T-helper 9 cell (primary cell): ENCODE measurements at places on chromosomes 5 and 9.

- DNase-seq: no peak
Observed at GRCh38 chr9:124214116-124214515, 43.6 kb upstream of the NEK6 start.

DNA sequence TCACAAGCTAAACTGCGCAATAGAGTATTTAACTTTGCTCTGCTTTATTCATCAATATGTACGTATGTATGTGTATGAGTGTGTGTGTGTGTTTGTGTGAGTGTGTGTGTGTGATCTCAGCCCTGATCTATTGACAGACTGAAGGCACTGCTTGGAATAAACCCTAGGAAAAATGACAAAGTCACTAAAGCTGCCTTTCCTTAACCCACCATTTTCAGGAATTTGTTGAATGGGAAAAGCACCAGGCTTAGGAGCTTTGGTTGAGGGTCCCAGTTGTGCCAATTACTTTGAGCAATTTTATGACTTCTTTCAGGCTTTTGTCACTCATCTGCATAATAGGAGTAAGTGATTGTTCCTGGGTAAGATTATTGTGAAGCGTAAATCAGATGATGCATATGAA is 108.6 kb upstream of the TLR4 start:
- DNase-seq: no peak

- DNase-seq: no peak
Observed at GRCh38 chr5:39198127-39198526, 21.2 kb downstream of the FYB1 start.

- DNase-seq: no peak
Observed at GRCh38 chr5:100828898-100829356, 74.2 kb downstream of the ST8SIA4 start.

DNA sequence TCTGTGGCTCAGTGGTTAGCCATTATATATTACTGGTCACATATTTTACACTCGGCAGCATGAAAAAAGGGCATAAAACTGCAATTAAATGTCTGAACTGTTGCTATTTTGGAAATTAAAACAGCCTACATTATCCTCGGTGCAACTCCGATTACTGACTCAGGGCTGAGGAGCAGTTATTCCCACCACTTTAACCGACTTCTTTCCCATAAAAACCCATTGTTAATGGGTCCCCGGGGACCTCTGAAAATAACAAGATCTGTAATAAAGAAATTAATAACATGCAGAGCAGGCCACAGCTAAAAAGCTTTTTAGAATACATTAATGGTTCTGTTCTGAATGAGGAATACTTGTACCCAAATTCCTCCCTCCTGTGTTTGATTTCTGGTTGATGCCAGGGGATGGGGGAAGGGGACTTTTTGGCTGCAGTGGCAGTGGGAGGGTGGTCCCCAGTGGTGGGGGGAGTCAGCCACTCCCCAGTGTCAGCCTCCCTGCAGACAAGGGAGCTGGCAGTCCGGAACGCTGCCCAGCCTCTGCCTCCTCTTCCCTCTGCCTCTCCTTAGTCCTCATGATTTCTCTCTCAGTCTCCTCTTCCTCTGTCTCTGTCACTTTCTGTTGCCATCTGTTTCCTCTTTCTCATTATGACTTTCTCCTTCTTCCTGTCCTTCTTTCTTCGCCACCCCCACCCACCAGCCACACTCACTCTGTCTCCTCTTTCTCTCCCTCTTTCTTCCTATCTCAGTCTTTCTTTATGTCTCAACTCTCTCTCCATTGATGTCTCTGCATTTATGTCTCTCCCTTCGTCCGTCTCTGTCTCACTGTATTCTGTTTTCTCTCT is 59.0 kb upstream of the ZBTB43 start:
- no peak for DNase-seq

- DNase-seq: no peak
Observed at GRCh38 chr5:61744690-61745619, 412.9 kb downstream of the ZSWIM6 start.

DNA sequence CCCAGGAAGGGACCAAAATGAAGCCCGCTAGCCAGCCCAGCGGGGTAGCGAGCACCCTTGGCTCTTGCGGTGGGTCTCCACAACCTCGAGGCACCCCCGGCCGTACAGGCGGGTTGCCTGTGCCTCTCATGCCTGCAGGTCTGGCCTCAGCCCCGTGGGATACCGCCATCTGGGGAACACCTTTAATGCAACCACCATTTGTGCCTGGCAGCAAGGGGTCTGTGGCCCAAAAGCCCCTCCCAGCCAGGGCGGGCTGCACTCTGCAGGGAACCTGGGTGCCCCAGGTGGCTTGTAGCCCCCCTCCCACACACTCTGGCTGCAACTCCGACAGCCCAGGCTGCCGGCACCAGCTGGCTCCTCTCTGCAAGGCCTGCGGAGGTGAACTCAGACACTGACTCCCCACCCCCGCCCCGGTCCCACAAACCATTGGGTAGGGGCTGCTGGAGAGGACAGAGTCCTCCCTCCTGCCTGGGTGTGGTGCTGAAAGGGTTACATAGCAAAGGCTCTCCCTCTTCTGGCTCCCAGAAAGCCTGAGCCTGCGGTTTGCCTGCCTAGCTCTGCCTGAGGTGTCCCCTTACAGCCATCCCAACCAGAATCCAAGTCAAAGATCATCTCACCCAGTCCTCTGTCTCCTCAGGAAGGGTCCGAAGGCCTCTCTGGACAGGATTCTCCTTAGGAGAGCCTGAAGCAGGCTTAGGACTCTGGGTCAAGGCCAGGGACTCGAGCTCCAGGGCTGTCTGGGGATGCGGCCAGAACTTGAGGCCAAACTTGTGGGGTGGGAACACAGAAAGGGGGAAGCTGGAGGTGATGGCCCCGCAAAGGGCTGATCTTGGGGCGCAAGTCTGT is 109.4 kb downstream of the PSD2 start:
- DNase-seq: no peak

DNA sequence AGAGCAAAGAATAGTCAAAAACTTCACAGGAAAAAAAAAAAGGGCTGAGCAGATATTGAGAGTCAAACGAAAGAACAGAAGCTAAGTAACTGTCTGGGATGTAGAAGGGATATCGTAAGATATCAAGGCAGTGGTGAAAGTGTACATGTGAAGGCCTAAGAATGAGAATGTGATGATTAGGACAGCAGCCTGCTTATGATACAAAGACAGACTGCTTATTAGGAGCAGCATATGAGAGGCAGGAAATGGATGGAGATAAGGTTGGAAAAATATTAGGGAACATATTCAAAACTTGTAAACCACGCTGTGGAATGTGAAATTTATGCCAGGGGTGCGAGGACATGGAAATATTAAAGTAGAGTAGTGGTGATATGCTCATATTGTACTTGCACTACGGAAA is 133.1 kb upstream of the FAM174A start:
- no peak for DNase-seq

DNA sequence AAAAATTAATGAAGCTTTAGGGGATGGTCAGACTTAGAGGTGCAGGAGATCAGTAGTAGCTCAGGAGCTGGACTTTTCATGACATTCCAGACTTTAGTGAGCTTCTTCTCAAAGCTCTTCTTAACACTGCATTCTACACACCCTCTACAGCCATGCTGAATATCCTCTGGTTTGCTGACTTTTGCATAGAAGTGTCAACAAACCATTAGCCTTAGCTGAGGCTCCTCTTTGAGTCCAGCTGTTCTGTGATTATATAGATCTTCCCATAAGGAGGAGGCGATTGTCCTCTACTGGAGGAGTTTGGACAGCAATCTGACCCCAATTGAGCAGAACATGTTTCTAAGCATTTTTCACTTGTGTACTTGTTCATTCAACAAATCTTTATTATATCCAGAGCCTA is 75.0 kb upstream of the RUSC2 start:
- DNase-seq: no peak

GRCh38 chr9:80305136-80305535 is 733.4 kb downstream of the TLE4 start:
- DNase-seq: no peak

GRCh38 chr9:37753489-37754190 is at the start of gene TRMT10B:
TSS of gene TRMT10B (plus strand) at chr9:37753805. CDS start at chr9:37761932, 8,127 bp downstream.
- peak; percentile 57 for DNase-seq

- no peak for DNase-seq
Observed at GRCh38 chr9:100679834-100680233, 102.0 kb downstream of the CAVIN4 start.

DNA sequence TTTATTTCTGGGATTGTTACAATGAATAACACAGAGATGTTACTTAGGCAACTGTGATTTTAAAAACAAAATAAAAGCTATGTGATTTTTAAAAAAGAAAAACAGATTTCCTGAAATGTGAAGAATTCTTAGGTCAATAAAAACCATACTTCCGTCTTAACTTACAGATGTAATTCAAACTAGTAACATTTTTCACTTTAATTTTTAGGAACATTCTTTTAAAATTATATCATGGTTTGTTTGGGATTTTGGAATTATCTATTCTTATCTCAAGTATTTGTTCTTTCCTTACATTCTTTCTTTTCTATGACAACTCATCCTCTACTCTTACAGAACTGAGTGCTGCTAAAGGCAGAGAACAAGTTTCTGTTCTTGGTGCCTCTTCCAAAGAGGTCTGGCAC is 159.5 kb downstream of the RAPGEF6 start:
- DNase-seq: no peak

- no peak for DNase-seq
Observed at GRCh38 chr5:67817652-67818051, 397.9 kb upstream of the PIK3R1 start.

GRCh38 chr5:109901628-109901981 is 211.9 kb downstream of the MAN2A1 start:
- no peak for DNase-seq

GRCh38 chr5:75498208-75498777 is 13.1 kb downstream of the CERT1 start:
- DNase-seq: no peak

- DNase-seq: no peak
Observed at GRCh38 chr9:127522727-127523126, 71.4 kb downstream of the LRSAM1 start.

GRCh38 chr5:174624733-174625522 is 99.5 kb upstream of the MSX2 start:
- no peak for DNase-seq

GRCh38 chr5:53991942-53992341 is 318.4 kb downstream of the ARL15 start:
- no peak for DNase-seq

DNA sequence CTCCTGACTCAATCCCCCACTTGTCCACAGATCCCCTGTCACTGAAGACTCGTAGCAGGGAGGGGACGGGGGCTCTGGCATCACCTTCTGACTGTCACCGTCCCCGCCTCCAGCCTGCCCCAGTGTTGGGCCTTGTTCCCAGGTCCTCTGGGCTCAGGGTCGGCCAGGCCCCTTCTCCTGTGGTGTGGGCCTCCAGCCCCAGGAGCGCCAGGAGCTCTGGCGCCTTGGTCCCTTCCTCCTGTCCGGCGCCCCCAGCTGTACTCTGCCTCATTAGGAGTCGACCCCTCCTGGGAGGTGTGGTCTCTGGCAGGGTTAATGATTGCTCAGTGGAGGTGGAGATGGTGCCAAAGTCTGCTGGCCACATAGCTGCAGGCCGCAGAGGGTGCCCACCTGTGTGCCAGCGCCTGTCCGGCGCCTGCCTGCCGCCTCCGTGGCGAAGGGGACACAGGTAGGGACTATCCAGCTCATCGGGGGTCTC is at the start of gene CDHR2:
Gene CDHR2, plus strand, starts transcription at position 376 of the 478 bp plus-strand sequence. CDS start 16,011 bp downstream, outside the sequence.
- DNase-seq: no peak

- DNase-seq: no peak
Observed at GRCh38 chr5:36692791-36693763, 86.7 kb downstream of the SLC1A3 start.

DNA sequence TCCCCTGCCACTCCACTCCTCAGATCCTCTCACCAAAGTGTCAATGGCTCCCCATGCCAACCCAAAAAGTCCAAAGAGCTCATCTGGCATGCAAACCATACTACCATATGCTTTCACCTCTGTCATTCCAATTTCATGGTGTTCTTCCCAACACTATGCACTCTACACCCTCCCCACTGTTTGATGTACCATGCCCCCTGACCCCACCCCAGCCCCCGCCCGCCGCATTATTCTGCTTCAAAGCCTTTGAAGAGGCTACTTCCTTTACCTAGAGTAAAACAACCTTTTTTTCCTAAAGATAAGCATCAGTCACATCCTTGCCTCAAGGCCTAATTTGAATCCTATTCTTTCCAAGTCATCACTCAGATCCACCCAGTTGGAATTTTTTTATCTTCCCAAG is 226.3 kb downstream of the DEPDC1B start:
- no peak for DNase-seq

DNA sequence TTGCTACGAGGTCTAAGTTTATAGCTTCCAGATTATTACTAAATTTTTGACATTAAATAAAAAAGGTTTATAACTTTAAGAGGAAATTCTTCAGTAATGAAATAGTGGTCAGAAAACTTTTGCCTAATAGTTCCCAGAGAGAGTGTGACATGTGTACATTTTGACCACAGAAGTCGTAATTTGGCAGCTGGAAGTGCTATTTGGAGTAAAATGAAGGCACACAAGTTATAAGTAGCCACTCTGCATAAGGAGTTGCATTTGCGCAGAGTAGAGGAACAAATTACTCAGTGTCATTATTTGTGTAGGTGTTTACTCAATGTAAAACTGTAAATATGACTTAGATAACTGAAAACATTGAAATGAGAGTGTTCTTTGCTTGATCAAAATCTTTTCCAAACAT is 408.4 kb downstream of the CCDC171 start:
- no peak for DNase-seq
